ENCODE measurements at places on chromosomes 1 and 21.

DNA sequence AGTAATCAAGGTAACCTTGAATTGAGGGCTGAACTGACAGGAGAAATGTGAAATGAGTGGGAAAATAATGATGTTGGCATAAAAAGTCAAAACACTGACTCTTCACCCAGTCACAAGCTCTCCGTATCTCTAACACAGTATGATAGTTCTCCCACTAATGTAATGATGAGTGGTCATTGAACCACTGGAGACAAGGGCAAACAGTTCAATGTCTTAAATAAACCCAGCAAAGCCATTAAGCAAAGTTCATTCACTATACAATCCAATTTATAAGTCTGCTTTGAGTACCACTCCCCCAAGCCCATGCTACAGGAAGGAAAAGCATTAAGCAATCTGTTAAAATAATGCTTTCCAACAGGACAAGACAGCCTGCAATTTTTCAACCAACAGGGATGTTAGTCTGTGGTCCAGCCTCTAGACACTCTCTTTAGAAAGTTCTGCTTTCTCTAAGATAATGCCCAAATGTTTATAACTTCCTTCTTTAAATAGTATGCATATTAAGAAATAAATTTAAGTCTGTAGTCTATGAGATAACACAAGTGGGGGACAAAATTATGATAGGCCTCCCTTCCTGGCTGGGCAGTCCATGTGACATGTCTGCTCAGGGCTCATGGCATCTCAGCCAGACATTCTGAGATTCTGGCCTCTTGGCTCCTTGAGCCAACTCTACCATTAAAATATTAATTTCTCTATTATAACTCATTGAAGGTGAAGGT, 25.5 kb upstream of the DDAH1 start:
- DNase-seq = no peak

- no peak for DNase-seq
Measured at GRCh38 chr1:175422156-175422555, 229.6 kb upstream of the KIAA0040 start.

DNA sequence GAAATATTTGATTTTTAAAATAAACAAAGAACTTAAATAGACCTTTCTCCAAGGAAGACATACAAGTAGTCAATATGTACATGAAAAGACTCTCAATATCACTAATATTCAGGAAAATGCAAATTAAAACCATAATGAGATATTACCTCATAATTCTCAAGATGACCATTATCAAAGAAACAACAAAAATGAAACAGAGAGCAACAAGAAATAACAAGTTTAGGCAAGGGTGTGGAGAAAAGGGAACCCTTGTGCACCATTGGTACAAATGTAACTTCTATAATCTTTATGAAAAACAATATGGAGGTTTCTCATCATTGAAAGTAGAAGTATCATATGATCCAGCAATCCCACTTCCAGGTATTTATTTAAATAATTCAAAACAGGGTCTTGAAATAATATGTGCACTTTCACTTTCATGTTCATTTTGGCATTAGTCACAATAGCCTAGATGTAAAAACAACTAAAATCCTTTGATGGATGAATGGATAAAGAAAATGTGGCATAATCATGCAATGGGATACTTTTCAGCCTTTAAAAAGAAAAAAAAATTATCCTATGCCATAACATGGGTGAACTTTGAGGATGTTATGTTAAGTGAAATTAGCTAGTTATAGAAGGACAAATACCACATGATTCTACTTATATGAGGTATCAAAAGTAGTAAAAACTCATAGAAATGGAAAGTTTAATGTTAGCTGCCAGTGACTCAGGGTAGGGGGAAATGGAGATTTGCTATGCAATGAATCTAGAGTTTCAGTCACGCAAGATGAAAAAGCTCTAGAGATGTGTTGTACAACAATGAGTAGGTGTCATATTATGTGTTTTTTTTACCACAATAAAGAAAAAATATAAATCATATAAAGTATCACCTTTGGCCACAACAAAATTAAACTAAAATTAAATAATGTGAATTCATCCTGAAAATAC, 114.5 kb upstream of the LYPLAL1 start:
- no peak for DNase-seq

DNA sequence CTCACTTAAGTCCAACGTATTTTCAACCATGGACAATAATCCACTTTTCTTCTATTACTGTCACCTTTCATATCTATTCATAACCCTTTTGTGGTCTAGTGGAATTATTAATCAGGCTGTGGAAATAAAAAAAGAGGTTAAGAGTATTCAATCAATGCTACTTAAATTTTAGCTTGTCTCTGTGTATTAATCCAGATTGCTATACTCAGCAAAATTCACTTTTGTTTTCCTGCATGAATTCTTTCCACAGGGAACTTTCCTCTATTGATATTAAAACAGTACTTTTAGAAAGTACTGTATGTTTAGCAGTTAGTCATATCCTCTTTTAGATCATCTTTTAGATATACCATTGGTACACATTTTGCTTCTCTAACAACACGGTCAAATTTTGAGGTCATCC, 1033.0 kb upstream of the ADGRL2 start:
- no peak for DNase-seq

GRCh38 chr1:153968408-153968807, 706 bp downstream of the CREB3L4 start:
- DNase-seq = no peak

DNA sequence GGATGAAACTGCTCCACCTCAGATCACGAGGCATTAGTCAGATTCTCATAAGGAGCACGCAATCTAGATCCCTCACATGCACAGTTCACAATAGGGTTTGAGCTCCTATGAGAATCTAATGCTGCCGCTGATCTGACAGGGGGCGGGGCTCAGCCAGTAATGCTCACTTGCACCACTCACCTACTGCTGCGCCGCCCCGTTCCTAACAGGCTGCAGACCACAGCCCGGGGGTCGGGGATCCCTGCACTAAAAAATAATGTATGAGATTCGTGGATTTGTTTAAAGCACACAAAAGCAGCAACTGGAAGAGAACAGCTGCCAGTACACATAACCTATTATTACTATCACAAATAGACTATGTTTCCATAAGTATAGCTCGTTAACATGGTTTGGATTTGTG, 72.9 kb downstream of the HLCS start:
- DNase-seq = no peak

- DNase-seq = no peak
Measured at GRCh38 chr21:25080661-25081060, 526.6 kb downstream of the MRPL39 start.

- no peak for DNase-seq
Measured at GRCh38 chr1:109877317-109877771, 33.3 kb upstream of the CSF1 start.

DNA sequence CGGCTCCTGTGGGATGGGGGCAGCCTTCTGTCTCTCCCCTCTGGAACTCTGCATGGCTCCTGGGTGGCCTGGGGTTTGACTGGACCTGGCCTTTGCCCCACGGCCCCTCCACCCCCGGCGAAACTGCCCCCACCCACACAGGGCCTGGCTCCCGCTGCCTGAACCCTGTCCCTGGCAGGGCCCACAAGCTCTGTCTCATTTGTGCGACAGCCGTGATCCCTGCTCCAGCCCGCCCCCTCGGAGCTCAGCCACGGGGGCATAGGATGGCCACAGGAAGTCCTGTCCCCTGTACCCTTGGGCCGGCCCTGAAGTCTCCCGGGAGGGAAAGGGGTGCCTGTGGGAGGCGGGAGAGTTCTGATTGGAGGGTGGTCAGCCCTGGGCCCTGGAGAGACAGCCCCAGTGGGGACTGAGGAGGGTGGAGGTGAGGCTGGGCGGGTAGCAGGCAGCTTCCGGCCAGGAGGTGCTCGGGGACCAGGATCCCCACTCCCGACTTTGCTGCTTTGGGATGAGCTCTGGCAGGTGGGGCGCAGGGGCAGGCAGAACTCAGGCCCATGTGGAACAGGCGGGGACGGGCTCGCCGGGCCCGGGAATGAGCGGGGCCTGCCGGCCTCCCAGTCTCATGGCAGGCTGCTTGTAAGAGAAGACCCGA, 45.1 kb downstream of the SLX9 start:
- no peak for DNase-seq

DNA sequence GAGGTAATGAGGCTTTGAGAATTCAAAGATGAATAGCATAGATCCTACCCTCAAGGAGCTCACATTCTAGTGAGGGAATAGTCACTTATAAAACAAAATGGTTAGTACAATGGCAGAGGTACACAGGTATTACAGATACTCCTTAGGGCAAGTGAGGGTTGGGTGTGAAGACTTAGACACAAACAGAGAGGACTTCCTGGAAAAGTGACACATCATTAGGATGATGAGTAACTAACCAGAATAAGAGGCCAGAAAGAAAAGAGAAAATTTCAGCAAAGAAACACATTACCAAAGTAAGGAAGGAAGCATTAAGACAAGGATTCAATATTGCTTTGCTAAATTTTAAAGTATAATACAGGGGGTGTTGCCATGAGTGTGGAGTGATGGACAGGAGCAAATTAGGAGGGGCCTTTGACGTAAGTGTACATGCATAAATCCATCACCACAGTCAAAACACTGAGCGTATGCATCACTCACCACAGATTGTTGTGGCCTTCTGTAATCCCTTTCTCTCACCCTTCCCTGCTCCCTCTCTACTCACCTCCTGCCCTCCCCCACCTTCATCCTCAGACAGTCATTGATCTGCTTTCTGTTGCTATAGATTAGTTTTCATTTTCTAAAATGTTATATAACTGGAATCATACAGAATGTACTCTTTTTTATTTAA, 7.9 kb downstream of the CD53 start:
- peak; percentile 36 for DNase-seq

DNA sequence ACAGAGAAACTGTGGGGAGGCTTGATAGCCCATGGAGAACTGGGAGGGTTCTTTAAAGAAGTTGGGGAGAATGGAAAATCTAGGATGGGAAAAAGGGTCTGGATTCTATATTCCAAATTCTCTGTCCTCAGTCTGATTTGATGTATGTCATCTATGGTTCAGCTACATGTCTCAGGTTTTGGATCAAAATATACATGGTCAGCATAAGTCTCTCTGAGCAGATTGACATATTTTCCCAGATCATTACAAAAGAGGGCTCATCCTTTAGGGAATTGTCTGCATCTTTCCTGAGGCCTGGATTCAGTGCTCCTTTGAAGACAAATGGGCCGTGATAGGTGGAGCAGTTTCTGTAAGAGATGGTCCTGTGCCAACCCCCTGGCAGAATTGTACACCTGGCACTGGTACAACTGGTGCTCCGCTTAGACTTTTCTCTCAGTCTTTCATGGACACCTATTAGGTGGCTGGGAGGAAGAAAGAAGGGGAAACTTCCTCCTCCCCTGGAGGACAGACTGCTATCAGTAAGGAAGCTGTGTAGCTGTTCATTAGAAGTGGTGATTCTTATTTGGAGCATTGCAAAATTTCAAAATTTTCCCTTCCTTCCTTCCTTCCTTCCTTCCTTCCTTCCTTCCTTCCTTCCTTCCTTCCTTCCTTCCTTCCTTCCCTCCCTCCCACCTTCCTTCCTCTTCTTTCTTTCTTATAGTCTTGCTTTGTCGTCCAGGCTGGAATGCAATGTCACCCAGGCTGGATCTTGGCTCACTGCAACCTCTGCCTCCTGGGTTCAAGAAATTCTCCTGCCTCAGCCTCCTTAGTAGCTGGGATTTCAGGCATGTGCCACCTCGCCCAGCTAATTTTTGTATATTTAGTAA, 26.1 kb upstream of the RGL1 start:
- DNase-seq = no peak

DNA sequence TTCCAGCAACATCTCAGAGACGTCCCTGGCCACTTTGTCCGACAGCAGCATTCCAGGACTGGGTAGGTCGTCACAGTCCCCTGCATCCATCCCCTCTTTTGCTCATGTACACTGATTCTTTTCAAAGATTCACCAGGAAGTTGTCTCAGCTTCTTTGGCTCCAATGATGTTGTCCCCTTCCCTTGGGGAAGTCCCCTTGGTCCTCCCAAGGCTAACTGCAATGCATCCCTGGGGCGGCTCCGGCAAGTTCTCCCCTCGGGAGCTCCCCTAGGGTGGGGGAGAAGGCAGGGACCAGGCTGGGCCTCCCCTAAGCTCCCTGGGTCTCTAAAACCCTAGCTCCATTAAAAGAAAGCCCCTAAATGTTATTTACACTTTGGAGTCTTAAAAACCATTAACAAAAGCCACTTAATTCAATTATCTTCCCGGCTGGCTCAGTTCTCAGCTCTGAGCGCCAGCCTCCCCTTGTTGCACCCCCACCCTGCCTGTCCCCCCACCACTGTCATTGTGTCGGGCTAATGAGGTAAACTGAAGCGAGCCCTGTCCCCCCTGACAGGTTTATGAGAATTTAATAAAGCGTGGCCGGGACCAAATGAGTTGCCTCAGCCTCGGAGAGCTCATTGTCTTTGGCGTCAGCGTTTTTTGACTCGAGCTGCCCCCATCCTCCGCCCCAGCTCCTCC, 25.3 kb downstream of the KNCN start:
- DNase-seq = no peak

Data from activated T-helper 9 cell treated with anti-CD3 and anti-CD28 coated beads, Interleukin-2, amount 50 U/mL, for 16 hours (primary cell).